Esophagus muscularis mucosa (tissue), 4 donors: ENCODE measurements at places on chromosomes 11 and 22. TPM values are rescaled to one million over a fixed set of nuclear protein-coding genes. Genes with fewer than 3 reads are reported as not detected.

DNA sequence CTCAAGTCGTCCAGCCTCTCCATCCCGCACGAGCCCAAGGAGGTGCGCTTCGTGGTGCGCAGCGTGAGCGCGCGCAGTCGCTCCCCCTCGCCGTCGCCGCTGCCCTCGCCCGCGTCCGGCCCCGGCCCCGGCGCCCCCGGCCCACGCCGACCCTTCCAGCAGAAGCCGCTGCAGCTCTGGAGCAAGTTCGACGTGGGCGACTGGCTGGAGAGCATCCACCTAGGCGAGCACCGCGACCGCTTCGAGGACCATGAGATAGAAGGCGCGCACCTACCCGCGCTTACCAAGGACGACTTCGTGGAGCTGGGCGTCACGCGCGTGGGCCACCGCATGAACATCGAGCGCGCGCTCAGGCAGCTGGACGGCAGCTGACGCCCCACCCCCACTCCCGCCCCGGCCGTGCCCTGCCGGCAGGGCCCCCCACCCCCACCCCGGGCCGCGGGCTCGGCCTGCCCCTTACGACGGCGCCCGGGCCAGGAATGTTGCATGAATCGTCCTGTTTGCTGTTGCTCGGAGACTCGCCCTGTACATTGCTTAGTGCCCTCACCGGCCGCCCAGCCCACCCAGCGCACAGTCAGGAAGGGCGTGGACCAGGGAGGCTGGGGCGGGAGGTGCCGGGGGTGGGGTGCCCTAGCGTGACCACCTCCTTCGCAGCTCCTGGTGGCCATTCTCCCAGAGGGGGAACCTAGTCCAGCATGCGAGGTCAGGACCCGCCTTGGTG, 6.9 kb upstream of the ACR start:
- H3K4me1 ChIP-seq = peaks cover 28% of the 10 kb centered on the region
- H3K4me3 ChIP-seq = no peak overlapping the region
- peaks cover 53% of the 10 kb centered on the region for H3K27me3 ChIP-seq
- no peak for DNase-seq
- peaks cover 50% of the 10 kb centered on the region for H3K36me3 ChIP-seq
- no peak overlapping the region for H3K27ac ChIP-seq

- H3K27ac ChIP-seq = peak overlapping the region; percentile 78
- H3K27me3 ChIP-seq = no peaks in the 10 kb centered on the region
- H3K36me3 ChIP-seq = peaks cover 56% of the 10 kb centered on the region
- H3K4me3 ChIP-seq = no peak overlapping the region
Observed at GRCh38 chr11:65446446-65447277, 24.1 kb downstream of the NEAT1 start.

DNA sequence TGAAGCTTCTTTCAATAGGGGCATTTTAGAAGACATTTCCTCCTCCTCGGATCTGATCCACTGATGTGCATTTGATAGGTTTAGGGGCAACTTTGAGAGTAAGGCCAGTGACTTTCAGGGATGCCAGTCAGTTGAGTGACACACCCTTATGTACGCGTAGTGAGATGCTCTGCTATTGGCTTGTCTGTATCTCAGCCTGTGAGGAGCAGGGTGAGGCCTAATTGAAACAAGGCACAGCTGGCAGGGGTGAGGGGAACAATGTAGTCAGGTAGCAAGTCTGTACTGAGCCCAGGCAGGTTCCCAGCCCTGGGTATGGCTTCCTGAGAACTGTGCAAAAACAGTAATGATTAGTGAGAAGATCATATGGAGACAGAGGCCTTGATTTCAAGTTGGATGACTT, 61.5 kb downstream of the STIM1 start:
- no peak for DNase-seq
- no peak overlapping the region for H3K27ac ChIP-seq
- no peaks in the 10 kb centered on the region for H3K36me3 ChIP-seq

GRCh38 chr11:46367916-46368267, 13.6 kb upstream of the MDK start:
- DNase-seq = no peak
- H3K27ac ChIP-seq = no peak overlapping the region
- no peak overlapping the region for H3K4me3 ChIP-seq
- no peaks in the 10 kb centered on the region for H3K27me3 ChIP-seq
- peaks cover 50% of the 10 kb centered on the region for H3K36me3 ChIP-seq
- peaks cover 35% of the 10 kb centered on the region for H3K4me1 ChIP-seq

KRTAP5-8 gene
- not detected for total RNA-seq

MS4A14 gene
- 1.6 TPM for total RNA-seq
